ENCODE measurements at places on chromosomes 3 and 15.

DNA sequence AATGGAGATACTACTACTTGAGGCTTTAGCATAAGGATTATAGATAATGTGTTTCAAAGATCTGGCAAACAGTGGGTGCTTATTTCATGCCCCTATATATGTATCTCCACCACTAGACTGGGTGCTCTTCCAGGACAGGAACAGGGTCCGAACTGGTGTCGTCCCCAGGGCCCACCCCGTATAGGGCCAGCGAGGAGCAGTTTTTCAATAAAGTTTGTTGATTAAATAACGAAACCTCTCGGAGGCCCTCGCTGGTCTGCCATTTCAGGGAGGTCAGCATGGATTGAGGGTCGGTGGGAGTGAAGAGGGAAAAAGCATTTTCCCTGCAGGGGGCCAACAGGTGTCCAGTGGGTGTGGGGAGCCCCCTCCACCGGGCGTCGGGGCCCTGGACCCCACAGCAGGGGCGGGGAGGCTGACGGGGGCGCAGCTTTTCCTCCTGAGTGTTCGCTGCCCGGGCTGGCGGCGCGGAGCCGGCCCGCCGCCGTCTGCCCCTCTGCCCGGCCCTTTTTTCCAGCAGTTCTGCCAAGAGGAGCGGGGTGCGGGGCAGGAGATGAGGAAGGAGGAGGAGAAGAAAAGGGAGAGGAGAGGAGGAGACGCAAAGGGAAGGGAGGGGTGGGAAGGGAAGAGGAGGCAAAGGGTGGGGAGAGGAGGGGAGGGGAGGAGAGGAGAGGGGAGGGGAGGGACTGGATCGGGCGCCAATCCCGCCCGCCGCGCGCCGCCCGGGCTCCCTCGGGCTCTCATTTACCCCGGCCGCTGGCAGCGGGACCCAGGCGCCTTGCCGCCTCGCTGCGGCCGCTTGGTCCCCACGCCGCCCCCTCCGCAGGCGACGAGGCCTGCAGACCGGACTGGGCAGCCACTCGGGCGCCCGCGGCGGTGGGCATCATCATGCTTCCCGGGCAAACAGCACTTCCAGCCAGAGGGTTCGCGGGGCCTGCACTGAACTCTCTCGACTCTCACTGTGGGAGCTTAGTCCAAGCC lies 66.3 kb downstream of the ISG20 start:
- DNase-seq = no peak

DNA sequence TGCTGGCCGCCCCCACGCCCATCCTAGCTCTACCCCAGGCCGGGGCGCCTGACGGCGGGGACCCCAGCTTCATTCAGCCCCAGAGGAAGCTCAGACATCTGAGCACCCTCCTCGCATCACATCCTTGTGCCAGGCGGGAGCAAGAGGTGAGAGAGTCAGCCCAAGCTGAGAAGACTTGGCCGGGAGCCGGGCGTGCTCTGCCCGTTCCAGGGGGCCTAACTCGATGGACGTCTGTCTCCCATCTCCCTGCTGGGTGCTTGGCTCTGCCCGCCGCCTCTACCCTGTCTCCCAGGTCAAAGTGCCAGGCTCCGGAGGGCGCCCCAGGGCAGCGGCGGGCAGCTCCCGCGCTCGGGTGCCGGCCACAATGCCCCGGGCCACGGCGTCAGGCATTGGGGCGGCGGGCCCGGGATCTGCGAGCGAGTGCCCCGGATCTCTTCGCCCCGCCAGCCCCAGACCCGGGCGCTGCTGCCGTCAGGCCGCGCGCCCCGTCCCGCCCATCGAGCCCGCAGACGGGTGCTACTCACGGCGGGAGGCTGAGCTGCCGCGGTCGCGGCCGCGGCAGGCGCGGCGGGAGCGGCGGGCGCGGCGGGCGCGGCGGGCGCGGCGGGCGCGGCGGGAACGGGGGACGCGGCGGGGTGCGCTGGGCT lies 388 bp downstream of the DAPK2 start:
- peak; percentile 57 for DNase-seq

DNA sequence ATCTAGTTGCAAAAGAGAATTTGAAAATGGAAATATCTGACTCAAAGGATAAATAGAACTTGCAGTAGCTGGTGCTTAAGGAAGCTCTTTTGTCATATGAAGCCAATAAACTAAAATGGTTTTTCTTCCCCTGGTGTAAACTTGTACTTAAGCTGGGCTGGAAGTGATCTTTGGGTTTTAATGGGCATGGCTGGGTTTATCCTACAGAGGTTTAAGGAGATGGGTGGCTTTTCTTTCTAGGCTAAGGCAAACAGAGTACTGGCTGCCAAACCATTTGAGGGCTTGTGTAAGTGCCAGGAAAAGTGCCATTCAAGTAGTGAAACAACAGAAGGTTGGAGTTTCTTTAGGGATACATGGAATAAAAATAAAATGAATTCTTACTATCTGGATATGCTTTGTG lies 12.1 kb upstream of the UTS2B start:
- no peak for DNase-seq

- no peak for DNase-seq
These were observed 4.1 kb downstream of the C15orf62 start for GRCh38 chr15:40773902-40774301.

DNA sequence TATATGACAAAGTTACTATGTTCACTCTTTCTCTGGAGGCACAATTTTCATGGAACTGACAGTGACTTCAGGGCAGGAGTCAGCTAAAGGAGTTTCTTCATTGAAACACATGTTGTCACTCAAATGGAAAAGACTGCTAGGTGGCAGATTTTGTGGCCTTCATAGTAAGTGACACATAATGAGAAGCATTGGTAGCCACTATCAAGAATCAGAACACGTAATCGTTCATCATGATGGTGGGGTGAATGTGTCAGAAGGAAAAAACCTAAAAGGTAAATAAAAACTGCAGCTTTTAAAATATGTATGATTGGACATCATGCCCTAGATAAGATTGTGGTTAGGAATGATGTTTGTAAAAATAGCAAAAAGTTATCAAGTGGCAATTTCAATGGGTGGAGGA lies 1491.0 kb downstream of the SI start:
- DNase-seq = no peak

GRCh38 chr15:73873889-73874511 lies 636 bp downstream of the TBC1D21 start:
- DNase-seq = peak; percentile 53

- no peak for DNase-seq
These were observed 197.0 kb upstream of the KCNH8 start for GRCh38 chr3:18951333-18951732.

DNA sequence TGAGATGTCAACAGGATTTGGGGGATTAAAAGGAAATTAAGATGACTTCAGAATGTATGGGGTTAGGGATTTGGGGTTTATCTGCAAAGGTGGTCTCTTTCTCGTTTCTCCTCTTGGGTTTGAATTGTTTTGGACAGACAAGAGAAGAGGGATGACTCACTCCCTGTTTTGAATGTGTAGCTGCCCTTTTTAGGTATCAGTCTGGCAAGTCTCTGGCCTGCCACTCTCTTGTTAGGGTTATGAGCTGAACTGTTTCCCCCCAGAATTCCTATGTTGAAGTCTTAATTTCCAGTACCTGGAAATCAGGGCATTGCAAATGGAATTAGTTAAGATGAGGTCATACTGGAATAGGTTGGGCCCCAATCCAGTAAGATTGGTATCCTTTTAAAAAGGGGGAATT lies 291.7 kb downstream of the MEX3B start:
- DNase-seq = no peak

DNA sequence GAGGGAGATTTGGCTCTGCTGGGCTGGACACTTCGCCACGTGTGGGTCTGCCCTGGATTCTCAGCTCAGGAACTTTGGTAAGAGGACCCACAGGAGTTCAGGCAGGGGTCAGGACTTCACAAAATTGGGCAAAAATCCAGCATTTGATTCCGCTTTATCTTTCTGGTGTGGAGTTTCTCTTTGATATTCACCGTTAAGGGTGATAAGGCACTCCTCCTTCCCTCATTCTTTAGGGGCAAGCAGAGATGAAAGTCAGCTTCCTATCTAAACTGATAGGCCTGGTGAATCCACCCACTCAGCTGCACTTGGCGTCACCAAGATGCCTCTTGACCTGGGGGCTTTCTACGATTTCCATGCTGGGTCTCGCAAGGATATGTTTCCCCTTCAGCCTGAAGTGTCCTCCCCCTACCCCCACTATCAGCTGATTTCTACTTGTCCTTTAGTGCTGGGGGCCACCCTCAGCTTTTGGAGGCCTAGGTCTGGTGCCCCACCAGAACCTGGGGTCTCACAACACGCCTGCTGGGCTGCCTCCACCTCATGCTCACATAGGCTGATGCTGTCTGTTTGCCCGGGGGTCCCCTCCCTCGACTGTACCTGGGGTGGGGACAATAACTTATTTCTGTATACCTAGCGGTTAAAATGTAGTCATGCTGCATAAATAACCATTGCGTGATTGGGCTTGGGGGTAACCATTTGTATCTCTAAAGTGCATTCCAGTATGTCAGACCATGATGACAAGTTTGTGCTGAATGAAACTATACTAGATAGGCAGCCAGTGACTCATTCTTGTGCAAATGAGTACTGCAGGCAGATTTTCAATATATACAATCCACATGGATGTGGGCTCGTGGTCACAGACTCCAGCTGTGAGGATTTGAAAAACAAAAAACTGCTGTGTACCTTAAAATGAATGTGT lies 248.3 kb downstream of the ADAMTS17 start:
- DNase-seq = no peak

- no peak for DNase-seq
These were observed 114.2 kb downstream of the HCN4 start for GRCh38 chr15:73254598-73254997.

DNA sequence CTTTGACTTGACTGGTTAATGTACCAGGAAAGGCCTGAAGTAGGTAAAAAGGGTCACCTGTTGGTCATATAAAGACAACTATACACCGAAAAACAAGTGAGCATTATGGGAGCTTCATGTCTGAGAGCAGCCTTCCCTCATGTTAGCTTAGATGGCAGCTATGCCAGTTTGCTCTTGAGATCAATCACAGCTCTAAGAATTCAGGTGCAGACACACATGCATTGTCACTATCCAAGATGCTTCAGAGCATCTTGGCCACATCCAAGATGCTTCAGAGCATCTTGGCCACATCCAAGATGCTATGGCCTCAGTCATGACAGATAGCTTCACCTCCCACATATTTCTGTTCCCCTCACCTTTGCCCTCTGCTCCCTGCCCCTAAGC lies 15.5 kb downstream of the ZNF80 start:
- no peak for DNase-seq

DNA sequence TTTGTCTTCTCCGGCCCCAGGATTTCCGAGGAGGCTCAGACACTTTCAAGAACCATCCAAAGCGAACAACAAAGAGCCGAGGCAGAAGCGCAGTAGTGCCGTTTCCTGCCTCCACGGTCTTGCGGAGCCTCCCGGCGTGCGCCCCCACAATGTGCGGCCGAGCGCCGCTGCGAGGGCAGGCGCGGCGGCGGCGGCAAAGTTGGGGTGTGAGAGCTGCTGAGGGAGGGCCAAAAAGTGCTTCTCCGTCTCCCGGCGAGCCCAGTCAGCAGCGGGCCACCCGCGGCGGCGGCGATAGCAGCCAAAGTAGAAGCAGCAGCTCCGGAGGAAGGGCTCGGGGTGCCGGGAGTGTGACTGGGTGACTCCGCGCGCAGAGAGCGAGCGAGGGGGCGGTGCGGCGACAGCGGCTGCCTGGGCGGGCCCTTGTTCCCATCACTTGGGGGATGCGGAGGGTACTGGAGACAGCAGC lies 749.1 kb downstream of the ROBO1 start:
- DNase-seq = no peak

Measured in activated effector memory CD4-positive, alpha-beta T cell treated with anti-CD3 and anti-CD28 coated beads, Interleukin-2, amount 50 U/mL, for 16 hours (primary cell).